ENCODE measurements at places on chromosomes 3 and 15.

- peak; percentile 81 for DNase-seq
These were observed 226.8 kb upstream of the IGF1R start for GRCh38 chr15:98421419-98422129.

DNA sequence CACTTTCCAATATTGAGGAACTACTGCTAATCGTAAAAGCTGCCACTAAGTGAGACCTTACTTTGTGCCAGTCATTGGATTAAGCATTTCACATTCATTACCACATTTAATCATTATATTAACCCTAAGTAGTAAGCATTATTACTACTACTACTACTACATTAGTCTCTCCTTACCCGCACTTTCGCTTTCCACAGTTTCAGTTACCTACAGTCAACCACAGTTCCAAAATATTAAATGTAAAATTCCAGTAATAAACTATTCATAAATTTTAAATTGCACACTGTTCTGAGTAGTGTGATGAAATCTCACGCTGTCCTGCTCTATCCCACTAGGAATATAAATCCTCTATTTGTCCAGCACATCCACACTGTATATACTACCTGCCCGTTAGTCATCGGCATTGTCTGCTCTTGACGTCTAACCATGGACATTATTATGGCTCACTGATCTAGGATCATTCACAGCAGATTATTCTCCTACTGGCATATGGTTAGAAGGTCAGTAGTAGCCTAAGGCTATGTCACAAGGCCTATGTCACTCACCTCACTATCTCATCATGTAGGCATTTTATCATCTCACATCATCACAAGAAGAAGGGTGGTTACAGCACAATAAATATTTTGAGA is 121.1 kb downstream of the GSK3B start:
- DNase-seq, result no peak

DNA sequence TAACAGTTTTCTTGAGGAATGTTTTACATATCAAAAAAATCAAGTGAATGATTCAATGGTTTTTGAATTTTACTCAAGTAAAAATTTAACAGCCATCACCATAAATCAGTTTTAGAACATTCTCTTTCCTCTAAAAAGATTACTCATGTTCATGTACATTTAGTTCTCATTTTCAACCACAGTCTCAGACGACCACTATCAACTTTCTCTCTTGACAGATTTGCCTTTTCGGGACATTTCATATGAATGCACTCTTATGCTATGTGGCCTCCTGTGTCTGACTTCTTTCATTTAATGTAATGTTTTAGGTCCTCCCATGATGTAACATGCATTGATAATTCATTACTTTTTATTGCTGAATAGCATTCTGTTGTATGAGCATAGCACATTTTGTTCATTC is 309.3 kb upstream of the PLSCR5 start:
- DNase-seq, result no peak

DNA sequence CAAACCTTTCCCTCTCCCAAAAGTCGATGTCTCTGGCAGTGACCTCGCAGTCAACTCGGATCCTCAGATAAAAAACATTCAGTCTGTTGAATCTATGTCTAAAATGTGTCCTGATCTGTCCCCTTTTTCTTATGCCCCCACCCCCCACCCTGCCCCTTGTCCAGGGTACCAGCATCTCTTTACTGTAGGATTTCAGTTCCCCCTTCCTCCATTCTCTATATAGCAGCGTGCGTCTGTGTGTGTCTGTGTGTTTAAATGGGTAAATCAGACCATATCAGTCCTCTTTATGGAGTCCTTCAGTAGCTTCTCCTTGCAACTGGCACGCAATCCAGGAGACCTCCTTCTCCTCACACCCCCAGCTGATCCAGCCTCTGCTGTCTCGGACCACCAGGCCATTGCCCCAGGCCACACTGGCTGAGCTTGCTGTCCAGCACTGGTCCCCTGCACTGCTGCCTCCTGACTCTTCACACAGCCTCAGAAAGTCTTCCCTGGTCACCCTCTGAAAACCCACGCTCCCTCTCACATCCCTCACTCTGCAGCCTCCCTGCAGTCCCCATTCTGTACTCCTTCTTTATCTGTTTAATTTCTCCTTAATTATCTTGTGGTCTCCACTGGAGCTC is 1.5 kb downstream of the LRRK1 start:
- DNase-seq, result peak; percentile 40

DNA sequence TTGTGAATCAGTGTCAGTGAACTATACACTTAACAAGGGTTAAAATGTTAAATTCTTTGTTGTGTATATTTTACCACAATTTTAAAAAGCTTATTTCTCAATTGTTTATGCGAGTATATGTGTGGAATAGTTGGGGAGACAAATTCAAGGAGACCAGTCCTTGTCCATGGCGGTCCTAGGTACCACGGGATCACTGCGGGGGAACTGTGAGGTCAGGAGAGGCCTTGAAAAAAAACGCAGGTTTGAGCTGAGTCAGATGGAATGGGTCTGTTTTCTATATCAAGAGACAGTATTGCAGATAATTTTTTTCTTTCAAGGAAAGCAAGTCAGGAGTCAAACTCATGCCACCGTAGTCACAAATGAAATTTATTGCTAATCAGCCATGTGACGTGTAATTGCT is 18.5 kb downstream of the IGF1R start:
- no peak for DNase-seq

DNA sequence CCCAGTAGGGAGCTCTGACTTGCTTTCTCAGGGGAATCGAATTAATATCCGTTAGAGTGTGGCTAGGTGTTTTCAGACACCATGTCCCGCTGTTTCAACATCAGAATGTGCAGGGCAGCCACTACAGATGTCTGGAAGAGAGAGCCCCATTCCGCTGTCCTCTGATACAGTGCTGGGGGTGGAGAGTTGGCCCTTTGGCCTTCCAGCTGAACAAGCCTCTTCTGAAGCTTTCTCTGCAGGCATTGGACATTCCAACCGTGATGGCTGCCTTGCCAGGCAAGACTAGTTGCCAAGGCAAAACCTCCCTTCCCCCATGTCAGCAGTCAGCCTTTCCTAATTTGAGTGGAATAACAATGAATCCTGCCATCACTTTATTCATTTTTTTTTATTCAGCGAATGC is 1.5 kb downstream of the FAH start:
- no peak for DNase-seq

- no peak for DNase-seq
These were observed 122.6 kb downstream of the P2RY1 start for GRCh38 chr3:152957491-152957890.

DNA sequence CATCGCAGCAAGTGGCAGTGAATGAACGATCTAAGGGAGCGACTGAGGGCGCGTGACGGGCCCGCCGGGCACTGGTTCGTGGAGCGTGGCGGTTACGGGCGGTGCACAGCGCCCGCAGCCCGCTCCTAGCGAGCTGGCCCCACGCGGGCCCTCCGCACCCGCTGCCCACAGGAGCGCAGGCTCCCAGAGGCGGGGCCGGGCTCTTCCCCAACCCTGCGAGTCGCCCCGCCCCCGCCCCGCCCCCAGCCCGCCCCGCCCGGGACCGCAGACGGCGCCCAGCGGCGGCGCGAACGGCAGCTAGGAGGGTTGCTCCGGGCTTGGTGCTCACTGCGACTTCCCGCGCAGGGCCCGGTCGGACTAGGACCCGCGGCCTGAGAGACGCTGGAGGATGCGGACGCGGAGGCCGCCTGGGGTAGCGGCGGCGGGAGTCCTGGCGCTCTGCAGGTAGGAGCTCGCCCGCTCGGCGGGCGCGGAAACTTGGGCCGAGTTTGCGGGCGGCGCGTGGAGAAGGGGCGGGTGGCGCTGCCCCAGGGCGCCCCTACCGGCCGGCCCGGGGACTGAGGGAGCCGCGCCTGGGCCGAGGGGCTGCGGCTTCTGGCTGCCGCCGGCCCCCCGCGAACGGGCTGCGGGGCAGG is at the start of gene C15orf39:
Gene C15orf39 (plus strand): TSS at position 267 of the 635 bp plus-strand sequence. CDS start 4,167 bp downstream, outside the sequence.
- DNase-seq, result peak; percentile 96

- DNase-seq, result no peak
These were observed 45.4 kb downstream of the AMOTL2 start for GRCh38 chr3:134328846-134329245.

- DNase-seq, result no peak
These were observed 77.8 kb upstream of the TAMM41 start for GRCh38 chr3:11924518-11924917.

GRCh38 chr15:55742498-55742926 is 440 bp downstream of the PRTG start:
- peak; percentile 44 for DNase-seq

DNA sequence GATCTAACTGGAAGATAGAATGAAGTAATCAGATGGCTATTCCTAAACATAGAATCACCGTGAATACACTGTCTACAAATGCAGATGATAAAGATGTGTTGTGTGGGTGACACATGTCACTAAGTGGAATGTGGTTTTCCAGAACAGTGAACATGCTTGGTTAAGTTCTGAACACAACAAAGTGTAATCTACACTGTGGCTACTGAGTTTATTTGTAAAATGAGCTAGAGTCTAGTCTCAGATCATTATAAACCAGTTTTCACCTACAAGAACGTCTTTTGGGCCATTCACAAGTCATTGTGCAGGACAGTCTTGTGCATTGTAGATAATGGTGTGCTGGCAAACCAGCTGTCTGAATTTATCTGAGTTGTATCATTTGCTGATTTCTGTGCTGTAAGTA is 35.3 kb downstream of the OXNAD1 start:
- DNase-seq, result no peak

GRCh38 chr3:180306691-180307090 is 270.0 kb upstream of the PEX5L start:
- DNase-seq, result no peak

DNA sequence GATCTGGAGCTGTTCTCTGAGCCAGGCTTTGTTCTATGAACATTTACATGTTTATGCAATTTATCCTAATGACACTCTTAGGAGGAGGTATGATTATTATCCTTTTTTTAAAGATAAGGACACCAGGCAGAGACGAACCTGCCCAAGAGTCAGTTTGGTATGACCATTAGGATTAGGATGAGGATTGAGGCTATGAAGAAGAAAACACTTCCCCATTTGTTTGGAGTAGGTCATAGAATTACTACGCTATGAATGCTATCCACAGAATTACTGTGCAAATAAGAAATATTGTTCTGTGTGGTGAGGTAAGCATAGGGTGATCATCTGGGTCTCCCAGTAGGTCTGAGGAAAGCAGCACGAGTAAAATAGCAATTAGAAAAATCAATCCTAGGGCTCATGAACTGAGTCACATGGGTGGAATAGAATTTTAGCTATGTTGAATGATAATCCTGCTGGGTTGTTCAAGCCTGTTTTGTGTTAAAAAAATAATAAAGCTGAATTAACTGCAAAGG is 23.9 kb downstream of the EIF4E3 start:
- DNase-seq, result no peak

DNA sequence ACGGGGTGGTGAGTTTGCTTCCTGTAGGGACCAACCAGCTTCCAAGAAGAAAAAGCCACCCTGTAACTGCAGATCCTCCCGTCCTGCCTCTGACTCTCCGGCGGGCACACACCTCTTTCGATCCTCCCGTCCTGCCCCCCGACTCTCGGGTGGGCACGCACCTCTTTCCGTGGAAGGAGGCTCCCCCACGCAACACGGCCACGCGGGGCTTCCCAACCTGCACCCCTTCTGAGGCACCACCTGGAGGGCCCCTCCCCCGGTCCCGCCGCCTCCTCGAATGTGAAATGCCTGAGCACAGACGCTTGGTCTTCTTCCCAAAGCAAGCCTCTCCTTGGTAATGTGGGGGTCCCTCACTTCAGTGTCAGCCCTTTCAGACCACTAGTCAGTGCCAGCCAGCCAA is 7.3 kb downstream of the ADAMTS17 start:
- DNase-seq, result no peak

GRCh38 chr15:25832158-25832557 is 31.0 kb downstream of the ATP10A start:
- DNase-seq, result no peak

- no peak for DNase-seq
These were observed 134.5 kb downstream of the FBN1 start for GRCh38 chr15:48510976-48511375.

- no peak for DNase-seq
These were observed 510 bp upstream of the COLQ start for GRCh38 chr3:15522016-15522415.

DNA sequence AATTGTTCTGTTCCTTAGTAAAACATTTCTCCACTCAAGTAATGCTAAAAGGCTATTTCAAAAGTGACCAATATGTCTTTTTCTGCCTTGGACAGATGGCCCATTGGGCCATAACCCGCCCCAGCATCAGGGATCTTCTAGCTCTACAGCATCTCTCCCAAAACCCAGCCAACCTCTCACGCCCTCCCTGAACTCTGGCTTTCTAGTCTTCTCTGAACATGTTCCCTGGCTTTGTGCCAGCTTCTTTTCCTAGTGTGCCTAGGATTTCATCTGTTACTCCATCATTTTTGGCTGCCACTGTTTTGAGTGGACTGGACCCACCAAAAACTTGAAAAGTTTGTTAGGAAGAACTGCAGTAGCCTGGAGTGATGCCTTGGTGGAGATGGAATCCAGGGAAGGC is 30.7 kb downstream of the TRPM1 start:
- no peak for DNase-seq

GRCh38 chr15:101140697-101141065 is 111.2 kb downstream of the CHSY1 start:
- no peak for DNase-seq

DNA sequence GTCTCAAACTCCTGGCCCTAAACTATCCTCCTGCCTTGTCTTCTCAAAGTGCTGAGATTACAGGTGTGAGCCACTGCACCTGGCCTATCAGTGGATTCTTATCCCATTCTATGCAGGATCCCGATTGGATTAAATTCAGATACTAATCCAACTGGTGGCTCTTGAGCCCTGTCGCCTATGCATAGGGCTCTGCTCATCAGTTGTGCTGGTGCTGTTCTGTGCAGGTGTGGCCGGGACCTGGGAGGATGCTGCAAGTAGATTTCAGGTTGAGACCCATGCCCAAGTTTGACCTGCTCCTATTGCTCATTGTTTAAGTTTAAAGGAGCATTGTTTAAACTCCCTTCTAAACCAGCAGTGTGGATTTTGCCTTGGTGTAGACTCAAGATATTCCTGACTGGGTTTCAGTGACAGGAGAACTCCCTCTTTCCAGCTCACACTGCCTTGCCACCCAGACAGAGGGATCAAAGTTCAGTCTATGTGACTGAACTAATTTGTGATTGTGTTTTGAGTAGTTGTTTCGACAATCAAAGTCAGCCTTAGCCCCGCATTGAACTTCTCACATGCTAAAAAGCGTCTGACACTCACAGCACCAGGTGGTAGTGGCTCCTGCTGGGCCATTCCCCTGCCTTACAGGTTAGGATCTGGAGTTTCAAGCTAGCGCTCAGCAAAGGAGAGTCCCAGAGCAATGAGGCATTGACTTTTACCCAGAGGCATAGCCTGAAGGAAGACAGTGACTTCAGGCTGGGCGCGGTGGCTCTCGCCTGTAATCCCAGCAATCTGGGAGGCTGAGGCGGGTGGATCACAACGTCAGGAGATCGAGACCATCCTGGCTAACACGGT is 45.0 kb upstream of the PIK3CB start:
- no peak for DNase-seq

DNA sequence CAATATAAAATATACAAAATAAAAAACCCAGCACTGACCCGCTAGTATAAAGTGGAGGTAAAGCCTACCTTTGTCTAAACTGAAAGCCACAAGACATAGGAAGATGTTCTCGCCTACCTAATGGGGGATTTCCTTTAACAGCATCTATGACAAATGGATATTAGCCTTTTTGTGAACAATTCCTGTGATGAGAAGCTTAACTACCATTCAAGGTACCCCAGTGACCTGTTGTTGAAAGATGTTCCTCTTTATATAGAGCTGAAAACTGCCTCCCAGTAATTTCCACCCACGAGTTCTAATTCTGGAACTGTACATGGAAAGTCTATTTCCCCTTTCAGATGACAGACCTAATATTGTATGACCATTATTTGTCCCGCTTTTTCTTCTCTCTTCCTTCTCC is 109.8 kb upstream of the RASGRP1 start:
- DNase-seq, result no peak

Measured in GM13977 (cell line).